Frontal cortex (tissue), 4 donors: ENCODE measurements at places on chromosomes 7 and 10. TPM values are rescaled to one million over a fixed set of nuclear protein-coding genes. Genes with fewer than 3 reads are reported as not detected.
A peak's percentile ranks its signal among the peaks of the same experiment; 100 is the strongest.

GRCh38 chr10:11345224-11346054 is 266.0 kb downstream of the USP6NL start:
- no peak for DNase-seq

GRCh38 chr10:4303045-4303444 is 518.0 kb upstream of the KLF6 start:
- DNase-seq: no peak

- no peak for DNase-seq
Measured at GRCh38 chr10:82477776-82478175, 602.8 kb downstream of the NRG3 start.

DNA sequence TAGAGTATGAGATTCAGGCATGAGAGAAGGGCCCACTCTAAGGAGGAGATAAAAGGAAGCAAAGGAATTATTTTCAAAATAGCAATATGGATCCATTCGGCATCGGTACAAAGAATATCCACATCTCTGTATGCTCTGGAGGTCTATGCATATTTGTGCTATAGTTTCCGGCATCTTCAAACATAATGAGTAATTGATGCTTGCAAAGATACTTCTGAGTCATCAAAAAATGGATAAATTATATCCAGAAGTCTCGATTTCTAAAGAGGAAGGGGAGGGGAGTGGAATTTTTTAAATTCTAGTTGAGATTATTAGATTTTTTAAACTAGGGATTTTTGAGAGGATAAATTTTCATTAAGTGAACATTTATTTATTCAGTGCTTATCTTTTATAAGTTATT is 72.9 kb upstream of the KIAA1217 start:
- DNase-seq: no peak

DNA sequence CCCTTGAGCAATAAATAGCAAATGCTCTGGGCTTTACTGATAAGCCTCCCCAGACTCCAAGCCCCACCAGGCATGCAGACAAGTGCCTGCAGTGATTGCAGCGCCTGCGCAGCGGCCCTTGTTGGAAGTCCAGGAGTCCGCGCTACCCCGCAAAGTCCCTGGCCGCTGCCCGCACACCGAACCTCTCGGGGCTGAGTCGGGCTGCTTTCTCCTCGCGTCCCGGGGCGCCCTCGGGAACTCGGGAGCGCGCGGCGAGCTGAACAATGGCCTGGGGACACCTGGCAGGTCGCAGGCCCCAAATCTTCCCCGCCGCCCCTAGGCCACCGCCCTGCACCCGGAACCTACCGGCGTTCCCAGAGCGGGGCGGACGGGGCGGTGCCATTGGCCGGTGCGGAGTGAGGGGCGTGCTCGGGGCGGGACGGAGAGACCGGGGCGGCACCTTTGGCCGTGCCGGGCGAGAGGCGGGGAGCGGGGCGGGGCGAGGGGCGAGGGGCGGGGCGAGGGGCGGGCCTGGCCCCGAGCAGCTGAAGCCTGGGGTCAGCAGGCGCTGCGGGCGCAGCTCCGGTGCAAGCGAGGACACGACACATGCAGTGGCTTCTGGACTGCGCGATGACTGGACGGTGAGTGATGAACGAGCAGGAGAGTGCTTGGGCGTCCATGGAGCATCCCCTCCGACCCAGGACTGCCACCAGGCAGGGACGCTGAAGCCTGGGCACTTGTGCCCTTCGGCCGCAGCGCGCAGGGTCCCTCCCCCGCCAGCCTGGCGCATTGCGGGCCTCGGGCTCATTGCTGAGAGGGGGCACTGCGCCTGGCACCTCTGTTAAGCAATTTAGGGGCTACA is at the start of gene RASSF4:
RASSF4 (plus strand) TSS at position 556 of the 841 bp plus-strand sequence. CDS start 10,401 bp downstream, outside the sequence.
- DNase-seq: peak; percentile 97

- no peak for DNase-seq
Measured at GRCh38 chr7:94697035-94697974, 41.4 kb upstream of the SGCE start.

- DNase-seq: no peak
Measured at GRCh38 chr10:68103261-68103878, 5.9 kb upstream of the MYPN start.

DNA sequence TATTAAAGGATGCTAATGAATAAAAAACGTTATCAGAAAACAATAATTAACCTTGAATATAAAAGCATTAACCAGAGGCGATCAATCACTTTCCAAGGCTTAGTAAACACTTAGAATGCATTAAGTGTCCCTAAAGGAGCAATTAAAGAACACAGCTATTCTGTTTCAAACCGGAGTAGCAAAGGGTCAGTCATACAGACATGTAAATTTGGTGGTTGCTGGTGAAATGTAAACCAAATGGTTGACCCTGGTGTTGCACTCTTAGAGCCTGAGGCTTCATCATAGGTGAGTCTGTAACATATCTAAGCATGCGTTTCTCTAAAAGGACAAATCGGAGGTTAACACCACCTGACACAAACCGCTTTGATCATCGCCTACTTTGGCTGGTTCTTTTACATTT is 1280.1 kb downstream of the TYW1 start:
- DNase-seq: no peak

GRCh38 chr7:66699998-66700397 is 40.5 kb upstream of the RABGEF1 start:
- DNase-seq: no peak

DNA sequence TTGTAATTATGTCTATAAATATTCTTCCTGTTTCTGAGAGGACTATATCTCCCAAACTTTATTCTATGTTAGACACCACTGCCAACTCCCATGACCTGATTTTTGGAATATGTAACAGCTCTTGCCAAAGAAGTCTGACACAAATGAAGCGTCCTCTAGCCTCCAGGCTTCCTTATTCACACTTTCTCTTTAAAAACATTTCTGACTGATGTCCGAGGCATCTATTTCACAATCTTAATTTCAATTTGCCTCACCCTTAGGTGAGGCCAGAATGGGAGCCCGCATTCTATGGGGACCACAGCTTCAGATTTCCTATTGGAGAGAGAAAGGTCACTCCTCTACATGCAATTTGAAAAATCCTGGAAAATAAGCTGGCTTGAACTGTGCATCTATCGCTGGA is 873.2 kb downstream of the GATA3 start:
- no peak for DNase-seq

GRCh38 chr7:155919391-155920067 is 107.3 kb upstream of the SHH start:
- no peak for DNase-seq

DNA sequence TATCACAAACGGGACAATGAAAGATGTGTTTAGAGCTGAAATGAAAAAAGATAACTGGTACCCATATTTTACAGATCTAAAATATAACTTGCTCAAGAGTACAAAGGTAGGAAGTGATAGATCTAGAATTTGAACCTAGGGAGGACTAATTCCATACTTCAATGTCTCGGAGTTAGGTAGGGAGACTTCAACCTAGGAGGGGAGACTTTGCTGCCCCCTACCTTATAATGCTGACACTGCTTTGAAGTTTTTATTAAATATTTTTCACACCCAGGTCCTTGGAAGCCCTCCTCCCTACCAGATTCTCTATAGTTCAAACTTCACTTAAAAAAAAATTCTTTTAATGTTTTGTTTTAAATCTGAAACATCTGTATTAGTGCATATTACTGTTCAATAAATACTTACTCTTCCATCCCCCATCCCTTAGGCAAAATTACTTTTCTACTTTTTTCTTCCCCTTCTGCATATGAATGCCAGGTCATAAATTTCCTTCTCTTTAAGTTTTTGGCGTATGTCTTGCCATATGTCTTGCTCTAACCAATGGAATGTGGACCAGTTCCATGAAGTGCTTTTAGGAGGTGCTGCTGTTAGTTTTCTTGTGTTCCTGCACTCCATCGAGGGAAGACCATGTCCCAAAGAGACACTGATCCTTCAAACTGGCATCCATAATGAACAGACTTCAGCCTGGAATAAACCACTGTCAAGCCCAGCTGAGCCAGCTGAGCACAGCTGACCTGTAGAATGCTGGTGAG is 57.8 kb downstream of the MICU1 start:
- no peak for DNase-seq

GRCh38 chr10:30007406-30007805 is 52.0 kb downstream of the JCAD start:
- DNase-seq: no peak

DNA sequence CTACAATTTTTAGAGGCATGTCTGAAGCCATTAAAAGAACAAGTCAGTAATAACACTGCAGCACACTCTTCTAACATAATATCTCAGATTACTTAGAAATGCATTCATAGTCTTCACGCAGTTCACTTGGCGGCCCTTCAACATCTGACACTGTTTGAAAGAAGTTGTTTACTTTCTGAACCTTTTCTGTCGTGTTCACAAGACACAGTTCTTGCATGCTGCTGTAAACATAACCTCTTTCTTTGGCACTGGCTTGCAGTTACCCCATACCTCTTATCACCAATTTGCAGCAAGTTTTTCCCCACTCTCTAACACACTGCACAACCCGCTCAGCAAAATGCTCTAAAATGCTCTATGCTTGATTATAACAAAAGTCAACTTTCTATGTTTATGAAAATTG is 12.0 kb downstream of the PIP4K2A start:
- no peak for DNase-seq

DNA sequence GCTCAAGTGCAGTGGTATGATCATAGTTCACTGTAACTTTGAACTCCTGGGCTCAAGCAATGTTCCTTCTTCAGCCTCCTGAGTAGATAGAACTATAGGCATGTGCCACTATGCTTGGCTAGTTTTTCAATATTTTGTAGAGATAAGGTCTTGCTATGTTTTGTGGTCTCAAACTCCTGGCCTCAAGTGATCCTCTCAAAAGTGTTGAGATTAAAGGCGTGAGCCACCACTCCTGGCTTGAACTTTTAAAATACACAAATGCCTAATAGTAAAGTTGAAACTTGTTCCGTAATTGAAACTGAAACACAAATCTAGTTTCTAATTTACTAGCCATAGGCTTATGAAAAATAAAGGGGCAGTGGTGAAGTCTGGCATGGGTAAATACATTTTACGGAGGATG is 65.7 kb downstream of the AP3M1 start:
- no peak for DNase-seq

- DNase-seq: no peak
Measured at GRCh38 chr7:30225863-30226613, 58.4 kb upstream of the ZNRF2 start.

DNA sequence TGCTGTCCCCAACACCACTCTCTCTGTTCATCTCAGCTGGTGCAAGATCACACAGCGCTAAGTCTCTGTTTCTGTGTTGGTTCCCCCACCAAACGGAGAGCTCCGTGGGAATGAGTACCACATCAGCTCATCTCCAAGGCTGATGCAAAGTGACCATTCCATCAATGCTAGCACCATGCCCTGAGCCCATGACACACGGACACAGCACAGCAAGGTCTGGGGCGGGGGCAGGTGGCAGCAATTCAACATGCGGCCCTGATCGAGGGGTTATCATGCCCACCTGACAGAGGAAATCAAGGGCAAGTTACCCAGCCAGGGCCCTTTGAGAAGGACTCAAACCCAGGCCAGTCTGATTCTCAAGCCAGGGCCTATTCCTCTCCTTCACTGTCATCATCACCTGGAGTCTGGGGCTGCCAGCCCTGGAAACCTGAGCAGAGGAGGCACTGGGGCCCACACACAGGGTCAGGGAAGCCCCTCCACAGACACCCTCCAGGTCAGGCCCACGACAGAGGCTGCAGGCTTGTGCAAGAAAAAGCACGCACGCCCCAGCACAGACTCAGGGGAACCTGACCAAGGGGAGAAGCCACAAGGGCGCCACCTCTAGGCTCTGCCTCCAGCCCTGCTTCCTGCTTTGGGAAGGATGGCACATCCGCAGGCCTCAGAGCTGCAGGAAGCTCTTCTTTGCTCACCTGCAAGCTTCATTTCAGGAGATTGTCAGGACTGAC is 74.8 kb downstream of the GRID1 start:
- no peak for DNase-seq

GRCh38 chr7:42348071-42348470 is 111.1 kb upstream of the GLI3 start:
- DNase-seq: no peak

DNA sequence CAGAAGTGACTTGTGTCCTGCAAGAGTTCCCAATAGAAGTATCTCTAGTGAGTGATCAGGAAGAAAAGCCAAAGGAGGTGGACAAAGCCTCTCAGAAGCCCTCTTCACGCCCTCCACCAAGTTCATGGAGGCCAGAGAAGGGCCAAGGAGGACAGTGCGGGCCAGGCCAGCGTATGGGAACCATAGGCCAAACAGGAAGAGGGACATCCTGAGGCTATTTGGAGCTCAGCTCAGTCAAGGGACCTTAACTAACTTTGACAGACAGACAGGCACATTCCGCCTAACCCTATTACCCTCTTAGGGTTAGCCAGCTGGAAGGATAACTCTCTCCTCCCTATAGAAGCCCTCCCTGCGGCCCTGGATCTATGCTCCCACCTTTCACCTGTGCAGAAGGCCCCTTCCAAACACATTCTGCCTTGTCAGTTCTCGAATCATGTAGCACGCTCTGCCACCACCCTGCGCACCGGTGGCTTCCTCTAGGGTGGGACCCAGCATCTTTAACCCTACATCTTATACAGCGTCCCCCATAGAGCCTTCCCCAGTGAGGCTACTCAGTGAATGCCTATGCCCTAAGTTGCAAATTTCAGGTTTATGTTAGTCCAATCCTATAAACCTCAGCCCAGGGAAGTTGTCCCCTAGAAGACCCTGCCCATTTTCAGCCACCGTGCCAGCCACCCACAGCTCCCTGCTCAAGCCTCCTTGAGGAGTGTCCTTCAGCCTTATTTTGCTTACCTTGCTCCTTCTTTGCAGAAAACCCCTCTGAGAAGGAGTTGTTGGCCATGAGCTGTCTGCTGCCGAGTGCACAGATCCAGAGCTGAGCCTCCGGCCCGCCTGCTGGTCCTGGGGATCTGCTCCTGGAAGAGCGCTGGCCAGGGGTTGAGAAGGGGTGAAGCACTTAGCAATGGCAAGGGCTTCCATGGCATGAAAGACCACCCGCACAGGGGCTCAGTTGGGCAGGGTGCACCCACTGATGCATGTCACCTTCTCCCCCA is 36.9 kb downstream of the FRMPD2 start:
- DNase-seq: no peak

ABCB4 gene
- total RNA-seq: 1.2 TPM

ACSM6 gene
- not detected for total RNA-seq

HEPACAM2 gene
- total RNA-seq: under 0.01 TPM

ZNF239 gene
- 27.3 TPM for total RNA-seq

HGF gene
- total RNA-seq: 5.7 TPM

LLCFC1 gene
- total RNA-seq: not detected

SPDYE2 gene
- not detected for total RNA-seq

FGL2 gene
- 2.9 TPM for total RNA-seq

INMT gene
- 0.41 TPM for total RNA-seq

FRMD4A gene
- 69.7 TPM for total RNA-seq
